ENCODE measurements at places on chromosomes 1 and 21.
A peak's percentile ranks its signal among the peaks of the same experiment; 100 is the strongest.

DNA sequence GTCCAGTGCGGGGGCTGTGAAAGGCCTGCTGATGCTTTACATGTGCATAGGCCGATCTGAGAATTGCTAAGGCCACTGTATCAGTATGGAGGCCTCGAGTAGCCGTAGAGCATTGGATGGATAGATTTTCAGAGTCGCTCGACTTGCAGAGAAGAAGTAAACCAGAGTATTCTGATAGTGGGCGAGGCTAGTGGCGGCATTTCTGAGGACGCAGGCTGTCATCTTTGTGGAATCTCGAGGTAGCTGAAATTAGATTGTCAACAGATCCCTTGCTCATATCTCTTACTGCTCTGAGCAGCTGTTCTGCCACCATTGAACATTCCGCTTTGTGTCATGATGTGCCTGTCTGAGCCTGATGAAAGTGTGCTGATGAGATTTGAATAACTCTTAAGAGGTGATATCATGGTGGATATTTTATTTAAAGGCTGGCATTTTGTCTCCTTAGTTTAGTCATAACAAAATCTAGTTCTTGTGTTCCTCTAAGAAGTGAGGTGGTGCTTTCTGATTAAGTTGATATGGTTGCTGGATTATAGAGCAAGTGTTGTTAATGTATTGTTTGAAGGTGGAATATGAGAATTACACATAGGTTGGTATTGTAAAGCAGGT, 1.5 kb downstream of the KIF1B start:
- peak; percentile 75 for DNase-seq

DNA sequence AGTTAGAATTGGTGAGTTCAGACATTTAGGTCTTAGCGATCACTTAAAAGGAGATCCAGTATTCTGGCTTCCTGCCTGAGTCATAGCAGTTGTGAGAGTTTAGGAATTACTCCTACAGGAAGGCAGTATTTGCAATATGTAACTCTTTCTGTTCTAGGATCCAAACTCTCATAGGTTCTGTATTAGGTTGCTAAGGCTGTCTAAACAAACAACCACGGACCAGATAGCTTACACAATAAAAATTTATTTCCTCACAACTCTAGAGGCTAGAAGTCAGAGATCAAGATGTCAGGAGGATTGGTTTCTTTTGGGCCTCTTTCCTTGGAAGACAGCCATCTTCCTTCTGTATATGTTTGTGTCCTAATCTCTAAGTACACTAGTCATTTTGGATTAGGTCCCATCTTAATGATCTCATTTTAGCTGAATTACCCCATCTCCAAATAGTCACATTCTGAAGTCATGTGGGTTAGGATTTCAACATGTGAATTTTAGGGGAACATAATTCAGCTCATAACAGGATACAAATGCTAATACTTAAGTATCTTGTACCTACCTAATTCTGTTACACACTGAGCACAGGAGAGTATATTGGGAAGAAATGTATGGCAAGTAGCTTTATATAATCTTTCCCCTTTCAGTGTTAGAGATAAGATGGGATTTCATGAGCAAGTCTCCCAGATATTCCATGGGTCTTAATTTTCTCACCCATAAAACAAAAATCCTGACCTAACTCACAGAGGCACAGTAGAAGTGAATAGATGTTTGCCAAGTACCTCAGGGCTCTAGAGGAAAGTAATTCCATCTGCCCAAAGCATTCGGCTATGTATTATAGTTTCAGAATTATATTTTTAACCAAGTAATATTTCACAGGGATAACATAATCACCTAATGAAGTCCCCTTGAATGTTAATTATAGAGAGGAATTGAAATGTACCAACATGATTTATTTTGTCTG, 144.4 kb downstream of the PTBP2 start:
- DNase-seq = peak; percentile 82

GRCh38 chr1:24805534-24806301, 60.5 kb downstream of the CLIC4 start:
- no peak for DNase-seq

GRCh38 chr21:28334407-28334806, 658.3 kb downstream of the LTN1 start:
- no peak for DNase-seq

- no peak for DNase-seq
Measured at GRCh38 chr1:24930260-24931145, at the start of gene RUNX3. Gene RUNX3, minus strand, starts transcription at chr1:24930276. Its CDS starts 408 bp downstream, at chr1:24929868.

- DNase-seq = no peak
Measured at GRCh38 chr1:178973652-178974101, 52.0 kb upstream of the FAM20B start.

- DNase-seq = peak; percentile 85
Measured at GRCh38 chr1:153490272-153491051, 30.0 kb upstream of the S100A7 start.

- no peak for DNase-seq
Measured at GRCh38 chr1:228144993-228145343, 4.8 kb upstream of the GJC2 start.

DNA sequence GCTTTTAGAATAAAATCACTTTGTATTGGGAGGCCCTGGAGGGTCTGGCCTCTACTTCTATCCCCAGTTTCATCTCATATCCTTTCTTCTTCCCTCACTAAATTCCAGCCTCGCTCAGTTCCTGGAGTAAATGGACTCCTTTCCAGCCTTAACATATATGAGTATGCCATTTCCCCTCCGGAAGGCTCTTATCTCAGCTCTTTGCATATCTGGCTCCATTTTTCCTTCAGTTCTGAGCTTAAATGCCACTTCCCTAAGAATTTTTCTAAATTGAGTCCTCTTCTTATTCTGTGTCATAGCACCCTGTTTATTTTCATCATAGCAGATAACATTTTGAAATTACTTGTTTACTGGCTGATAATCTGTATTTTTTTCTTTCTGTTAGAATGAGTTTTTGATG, 20.2 kb upstream of the DUSP10 start:
- DNase-seq = no peak

DNA sequence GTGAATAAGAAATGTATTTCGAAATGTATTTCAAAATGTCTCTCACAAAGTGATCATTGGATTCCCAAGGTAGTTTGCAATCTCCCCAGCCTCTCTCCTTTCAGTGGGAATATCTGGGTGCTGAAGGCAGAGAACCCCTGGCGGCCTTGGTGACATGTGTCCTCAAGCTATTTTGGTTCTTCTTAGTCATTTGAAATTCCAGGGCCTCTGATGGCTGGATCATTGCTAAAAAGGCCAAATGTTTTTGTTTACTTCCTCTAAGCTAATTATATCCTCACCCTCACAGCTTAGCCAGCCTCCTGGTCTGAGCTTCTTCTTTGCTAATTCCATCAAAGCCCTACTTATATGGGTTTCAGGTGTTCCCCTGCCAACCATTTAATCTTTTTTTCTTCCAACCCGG, 71.2 kb downstream of the LRRC40 start:
- DNase-seq = no peak

DNA sequence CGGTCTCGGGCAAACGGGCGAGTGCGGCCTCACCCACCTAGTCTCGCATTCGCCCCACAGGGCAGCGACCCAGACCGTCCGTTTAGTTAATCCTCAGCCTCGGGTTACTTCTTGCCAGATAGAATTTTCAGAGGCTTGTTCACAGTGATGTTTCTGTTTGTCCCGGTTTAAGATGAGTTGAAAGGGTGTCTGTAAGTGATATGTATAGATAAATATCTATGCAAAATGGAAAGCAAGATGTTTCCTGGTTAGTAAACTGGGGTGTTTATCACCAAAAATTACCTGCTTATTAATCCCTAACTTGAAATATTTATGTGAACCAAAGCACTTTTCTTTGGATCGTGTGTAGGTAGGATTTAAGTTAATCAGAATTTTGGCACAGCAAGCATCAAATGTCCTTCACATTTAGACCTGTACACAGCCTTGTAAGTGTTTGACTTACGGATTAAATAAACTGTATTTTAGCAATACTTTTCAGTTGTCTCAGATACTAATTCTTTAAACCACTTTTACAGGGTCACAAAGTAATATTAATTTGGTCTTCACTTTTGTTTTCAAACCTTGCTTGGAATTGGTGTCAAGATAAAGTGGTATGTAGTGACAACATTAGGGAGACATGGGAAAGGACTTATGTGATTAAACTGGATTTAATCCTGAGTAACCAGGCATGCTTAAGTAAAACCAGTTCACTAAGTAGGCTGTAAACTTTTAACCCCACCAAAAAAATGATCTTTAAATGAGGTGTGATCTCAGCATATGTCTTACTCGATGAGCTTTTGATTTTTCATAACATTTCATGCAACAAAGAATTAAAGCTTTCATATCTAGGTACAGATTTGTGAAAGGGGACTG, 914 bp downstream of the ZNF326 start:
- DNase-seq = no peak

DNA sequence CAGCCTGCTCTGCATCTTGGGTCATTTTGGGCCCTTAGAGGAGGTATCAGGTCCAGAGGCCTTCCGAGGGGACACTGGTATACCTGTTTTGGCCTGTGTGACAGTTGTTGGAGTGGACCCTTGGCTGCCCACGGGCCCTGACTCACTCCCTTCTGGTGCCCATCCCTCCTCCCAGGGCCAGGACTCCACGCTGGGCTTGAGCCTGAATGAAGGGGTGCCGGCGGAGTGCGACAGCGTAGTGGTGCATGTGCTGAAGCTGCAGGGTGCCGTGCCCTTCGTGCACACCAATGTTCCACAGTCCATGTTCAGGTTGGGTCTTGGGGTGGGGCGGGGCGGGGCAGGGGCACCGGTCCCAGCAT, 11.1 kb downstream of the FAAH start:
- DNase-seq = no peak

DNA sequence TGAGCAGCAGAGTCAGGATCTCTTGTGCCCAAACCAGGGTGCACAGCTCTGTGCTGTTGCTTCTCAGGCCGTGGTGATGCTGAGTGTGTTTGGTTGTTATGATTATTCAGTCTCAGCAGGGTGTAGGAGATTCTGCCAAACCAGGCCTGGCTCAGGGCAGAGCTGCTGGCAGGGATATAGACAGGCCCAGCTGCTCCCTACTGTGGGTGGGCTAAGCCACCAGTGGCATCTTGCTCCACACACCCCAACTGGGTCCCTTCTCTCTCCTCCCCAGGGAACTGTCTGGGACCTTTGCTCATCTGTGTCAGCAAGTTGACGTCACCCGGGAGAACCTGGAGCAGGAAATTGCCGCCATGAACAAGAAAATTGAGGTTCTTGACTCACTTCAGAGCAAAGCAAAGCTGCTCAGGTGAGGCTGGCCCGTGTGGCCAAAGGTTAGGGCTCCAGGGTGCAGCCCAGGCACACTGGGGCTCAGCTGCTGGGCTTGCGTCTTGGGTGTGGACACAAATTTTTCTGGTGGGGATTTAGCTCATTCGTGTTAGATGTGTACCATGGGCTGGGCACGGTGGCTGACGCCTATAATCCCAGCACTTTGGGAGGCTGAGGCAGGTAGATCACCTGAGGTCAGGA, 9.9 kb upstream of the MIIP start:
- no peak for DNase-seq

DNA sequence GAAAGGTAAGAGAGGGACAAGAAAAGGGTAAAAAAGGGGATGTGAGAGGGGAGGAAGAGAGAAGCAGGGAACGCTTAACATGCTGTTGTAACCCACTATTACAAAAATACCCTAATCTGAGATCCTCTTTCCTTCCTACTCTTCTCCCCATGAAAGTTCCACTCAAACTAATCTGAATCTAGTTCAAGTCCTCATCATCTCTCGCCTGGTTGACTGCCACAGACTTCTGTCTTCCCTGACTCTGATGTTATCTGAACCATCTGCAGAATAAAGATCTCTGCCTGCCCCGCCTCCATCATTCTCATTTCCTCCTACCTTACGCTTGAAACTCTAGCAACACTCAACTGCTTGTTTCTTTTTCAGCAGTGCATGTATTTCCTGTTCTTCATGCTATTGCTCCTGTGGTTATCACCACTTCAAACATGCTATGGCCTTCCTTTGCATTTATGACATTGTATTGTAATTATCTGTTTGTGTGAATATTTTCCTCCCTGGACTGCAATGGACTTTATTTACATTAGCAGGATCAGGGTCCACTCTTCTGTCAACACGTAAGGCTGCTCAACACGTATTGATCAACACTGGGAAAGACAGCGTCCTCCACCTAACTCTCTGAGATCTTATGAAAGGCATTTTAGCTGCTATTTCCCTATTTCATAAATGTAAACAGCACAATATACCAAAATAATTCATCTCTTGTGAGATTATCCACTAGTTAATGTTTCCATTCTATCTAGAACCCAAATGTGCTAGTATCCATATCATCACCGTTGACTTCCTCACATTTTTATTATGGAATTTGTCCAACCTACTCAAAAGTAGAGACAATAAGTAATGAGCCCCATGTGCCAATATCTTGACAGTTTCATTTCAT, 215.5 kb upstream of the USP25 start:
- no peak for DNase-seq

GRCh38 chr1:76279101-76279748, 204.7 kb downstream of the ST6GALNAC3 start:
- peak; percentile 56 for DNase-seq

GRCh38 chr1:164983023-164983650, 373.4 kb downstream of the LMX1A start:
- DNase-seq = no peak

DNA sequence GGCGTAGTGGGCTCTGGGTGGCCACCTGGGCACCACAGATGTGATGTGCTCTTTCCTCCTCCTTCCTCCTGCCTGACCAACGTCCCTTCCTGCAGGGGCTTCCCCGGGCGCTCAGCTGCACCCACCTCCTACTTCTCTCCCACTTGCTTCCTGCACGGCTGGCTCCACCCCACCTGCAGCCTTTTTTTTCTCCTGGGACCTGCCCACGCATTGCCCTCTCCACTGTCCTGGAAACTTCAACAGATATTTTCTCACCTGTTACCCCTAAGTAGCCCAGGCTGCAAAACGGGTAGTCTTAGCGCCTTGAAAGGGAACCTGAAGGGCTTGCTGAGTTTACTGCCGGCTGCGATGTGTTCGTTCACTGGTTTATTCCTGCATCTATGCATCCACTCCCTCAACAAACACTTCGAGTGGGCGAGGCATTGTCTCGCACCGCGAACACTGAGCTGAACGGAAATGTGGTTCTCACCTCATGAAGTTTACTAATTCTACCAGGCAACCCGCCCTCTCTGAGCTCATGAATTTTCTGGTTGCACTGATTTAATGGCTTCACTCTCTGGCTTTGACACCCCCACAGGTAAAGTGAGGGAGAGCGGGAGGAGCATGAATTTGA, 23.6 kb downstream of the ZBTB18 start:
- DNase-seq = no peak

GRCh38 chr21:31371715-31372470, 27.8 kb upstream of the TIAM1 start:
- no peak for DNase-seq

DNA sequence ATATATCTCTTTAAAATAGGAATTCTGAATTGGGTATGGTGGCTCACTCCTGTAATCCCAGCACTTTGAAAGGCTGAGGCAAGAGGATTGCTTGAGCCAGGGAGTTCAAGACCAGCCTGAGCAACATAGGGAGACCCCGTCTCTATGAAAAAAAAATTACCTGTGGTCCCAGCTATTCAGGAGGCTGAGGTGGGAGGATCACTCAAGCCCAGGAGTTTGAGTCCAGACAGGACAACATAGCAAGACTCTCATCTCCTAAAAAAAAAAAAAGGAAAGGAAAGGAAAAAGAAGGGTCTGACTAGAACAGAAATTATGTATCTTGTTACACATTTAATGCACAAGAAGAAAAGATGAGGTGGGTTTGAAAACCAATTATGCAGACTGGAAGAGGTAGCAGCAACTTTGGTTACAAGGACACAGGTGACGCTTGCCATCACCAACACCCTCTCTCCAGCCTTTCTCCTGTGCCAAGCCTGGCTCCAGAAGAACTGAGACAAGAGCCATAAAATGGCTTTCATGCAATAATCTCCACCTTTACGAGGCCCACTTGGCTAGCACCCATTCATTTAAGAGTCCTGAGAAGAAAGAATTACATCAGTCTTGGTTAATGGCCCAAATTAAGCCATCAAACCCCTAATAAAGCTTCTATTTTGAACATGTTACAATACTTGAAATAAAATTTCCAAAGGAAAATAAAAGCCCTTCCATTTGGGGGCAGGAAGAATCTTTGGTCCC, 4.8 kb upstream of the SELENBP1 start:
- DNase-seq = no peak

Data from umbilical cord (tissue), 2 donors.